H9 (cell line): ENCODE measurements at places on chromosomes 6 and 20. TPM values are rescaled to one million over a fixed set of nuclear protein-coding genes. Genes with fewer than 3 reads are reported as not detected.

DNA sequence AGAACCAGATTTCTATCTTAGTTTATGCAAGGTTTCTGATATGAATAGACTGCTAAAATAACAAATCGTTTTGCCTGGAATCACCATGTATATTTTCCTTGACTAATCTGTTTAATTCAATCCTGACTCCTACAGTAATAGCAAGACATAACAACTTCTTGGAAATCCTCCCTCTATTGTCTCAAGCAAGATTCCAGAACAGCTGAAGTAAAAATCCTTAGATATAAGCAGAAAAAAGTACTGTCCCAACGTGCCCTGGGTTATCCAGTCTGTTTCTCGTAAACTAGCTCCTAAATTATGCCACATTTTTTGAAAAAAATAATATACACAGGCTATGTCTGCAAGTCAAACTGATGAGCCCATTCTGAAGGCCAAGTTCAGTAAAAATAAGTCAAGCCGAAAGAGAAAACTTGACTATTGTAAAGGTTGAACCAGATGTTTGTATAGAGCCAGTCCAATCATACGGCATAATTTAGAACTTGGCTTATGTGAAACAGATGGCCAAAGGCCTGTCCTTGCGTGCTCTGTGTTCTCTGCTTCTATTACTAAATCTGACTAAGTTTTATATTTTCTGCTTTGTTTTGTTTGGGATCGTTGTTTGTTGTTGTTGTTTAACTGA is 341.6 kb upstream of the NRSN1 start:
- no peak for DNase-seq

DNA sequence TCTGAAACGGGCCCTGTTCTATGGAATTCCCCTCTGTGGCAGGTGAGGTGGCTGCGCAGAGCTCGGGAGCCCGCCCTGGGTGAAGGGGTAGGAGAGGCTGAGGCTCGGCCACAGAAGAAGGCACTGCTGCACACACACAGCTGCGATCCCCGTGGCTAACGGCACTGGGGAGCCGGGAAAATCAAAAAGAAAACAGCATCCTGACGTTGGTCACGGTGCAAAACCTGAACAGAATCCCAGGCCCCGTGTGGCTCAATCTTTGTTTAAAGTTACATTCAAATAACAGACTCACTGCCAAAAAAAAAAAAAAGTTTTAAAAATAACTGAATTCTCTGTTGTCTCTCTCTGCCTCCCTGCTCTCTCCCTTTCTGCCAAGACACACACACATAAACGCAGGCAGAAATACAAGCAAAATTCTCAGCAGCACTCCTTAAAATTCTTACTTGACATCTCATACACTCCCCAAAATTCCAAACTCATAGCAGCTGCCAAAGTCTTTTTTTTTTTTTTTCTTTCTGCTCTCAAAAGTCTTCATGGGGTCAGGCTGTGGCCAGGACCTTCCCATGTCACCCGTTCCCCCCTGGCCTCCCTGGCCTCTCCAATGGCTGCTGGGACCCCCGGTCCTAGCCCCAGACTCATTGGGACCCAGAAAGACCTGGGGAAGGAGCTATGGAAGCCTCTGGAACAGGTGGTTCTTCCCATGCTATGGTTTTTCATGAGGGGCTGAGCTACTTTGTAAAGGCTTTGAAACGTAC is 248.8 kb downstream of the TTLL2 start:
- DNase-seq, result no peak

GRCh38 chr6:14549304-14549770 is 431.8 kb downstream of the CD83 start:
- no peak for DNase-seq

- no peak for DNase-seq
Measured at GRCh38 chr6:53802582-53802981, 7.8 kb downstream of the LRRC1 start.

GRCh38 chr6:95576218-95576997 is 927 bp upstream of the MANEA start:
- DNase-seq, result no peak

- DNase-seq, result no peak
Measured at GRCh38 chr6:140817176-140817575, 1315.5 kb upstream of the GJE1 start.

- DNase-seq, result no peak
Measured at GRCh38 chr6:52416629-52417151, 3.5 kb upstream of the EFHC1 start.

GRCh38 chr20:44952731-44953130 is 7.5 kb downstream of the TOMM34 start:
- DNase-seq, result no peak

DNA sequence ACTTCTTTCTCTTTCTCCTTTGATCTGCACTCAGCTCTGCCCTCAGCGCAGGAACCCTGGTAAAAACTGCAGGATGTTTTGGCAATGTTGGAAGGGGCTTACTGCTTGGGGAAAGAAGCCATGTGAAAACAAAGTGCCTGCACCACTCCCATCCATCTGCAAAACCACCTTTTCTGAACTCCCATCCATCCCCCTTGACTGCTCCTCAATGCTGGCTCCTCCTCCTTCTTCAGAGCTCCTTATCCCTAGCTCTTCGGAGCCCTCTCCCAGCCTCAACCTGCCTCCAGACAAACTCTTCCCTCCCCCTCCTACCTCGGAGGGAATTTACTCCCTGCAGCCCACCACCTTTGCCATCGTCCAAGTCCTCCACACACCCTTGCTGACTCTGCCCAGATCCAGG is 4.2 kb upstream of the ZBTB12 start:
- peak; percentile 53 for DNase-seq

DNA sequence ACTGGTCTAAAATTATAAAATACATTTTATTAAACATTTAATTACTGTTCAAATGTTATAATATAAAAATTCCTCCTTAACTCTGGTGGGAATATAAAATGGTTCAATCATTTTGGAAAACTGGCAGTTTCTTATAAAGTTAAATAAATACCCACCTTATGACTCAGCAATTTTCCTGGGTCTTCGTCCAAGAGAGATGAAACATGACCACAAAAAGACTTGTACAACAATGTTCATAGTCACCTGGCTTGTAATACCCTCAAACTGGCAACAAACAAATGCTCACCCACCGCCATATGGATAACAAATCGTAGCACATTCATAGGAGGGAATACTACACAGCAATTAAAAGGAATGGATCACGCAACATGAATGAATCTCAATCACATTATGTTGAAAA is 66.0 kb upstream of the RIN2 start:
- DNase-seq, result no peak

- no peak for DNase-seq
Measured at GRCh38 chr6:122066200-122066599, 333.3 kb upstream of the HSF2 start.

- no peak for DNase-seq
Measured at GRCh38 chr6:30542404-30542725, 13.9 kb downstream of the GNL1 start.

DNA sequence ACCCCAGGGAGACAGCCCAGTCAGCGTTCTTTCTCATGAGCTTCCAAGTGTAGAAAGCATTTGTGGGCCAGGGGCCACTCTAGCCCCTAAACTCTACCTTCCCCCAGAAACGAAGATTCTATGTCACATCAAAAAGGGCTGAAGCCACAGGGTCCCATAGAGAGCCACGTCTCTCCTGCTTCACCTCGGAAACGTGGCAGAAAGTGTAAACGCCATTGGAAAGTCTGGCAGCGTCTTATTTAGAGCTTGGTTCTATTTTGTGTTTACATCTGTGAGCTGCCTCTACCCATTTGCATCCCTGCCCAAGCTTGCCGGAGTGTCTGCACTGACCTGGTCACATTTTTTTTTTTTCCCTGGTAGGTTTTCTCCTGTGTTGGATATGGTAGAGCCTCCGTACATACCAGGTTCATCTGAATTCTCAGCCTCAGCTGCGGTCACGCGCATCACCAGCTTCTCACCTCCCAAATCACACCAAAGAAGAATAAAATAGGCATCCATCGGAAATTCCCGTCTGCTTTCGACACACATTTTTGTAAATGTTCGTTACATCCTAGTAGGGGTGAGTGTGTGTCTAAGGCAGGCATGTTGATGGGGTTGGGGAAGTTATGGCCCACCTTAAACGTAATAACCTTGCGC is 62.6 kb downstream of the NPEPL1 start:
- peak; percentile 10 for DNase-seq

DNA sequence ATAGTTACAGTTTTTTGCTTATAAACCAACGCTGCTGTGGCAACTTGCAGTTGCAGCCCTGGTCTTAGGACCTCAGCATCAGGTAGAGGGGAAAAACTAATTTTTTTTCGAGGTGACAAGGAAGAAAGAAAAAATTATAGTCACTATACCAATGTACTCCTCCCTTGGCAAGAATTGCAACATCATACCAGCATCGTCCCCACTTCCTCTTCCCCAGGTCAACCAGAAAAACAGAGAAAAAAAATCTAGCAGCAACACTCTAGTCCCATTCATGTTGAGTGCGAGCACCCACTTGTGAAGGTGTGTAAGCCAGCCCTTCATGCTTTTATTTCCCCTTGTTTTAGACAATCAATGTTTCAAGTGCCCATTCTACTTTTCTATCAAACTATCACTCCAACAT is 13.1 kb upstream of the DCBLD1 start:
- no peak for DNase-seq

DNA sequence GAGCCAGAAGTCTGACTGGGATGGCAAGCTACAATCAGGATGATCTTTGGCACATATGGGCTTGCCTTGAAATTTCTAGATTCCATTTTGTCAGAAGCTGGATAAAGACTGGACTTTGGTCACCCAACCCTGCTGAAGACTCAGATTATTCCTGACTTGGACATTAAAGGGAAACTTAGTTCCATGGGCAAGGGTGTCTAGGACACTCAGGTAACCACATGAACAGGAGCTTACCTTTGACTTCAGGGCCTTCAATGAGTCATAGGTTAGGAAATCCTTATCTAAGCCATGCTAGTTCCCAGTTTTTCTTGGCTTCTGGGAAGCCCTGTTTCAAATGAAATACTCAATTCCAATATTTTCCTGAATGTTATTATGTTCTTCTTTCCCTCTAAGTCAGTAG is 28.5 kb upstream of the IFNGR1 start:
- no peak for DNase-seq

DNA sequence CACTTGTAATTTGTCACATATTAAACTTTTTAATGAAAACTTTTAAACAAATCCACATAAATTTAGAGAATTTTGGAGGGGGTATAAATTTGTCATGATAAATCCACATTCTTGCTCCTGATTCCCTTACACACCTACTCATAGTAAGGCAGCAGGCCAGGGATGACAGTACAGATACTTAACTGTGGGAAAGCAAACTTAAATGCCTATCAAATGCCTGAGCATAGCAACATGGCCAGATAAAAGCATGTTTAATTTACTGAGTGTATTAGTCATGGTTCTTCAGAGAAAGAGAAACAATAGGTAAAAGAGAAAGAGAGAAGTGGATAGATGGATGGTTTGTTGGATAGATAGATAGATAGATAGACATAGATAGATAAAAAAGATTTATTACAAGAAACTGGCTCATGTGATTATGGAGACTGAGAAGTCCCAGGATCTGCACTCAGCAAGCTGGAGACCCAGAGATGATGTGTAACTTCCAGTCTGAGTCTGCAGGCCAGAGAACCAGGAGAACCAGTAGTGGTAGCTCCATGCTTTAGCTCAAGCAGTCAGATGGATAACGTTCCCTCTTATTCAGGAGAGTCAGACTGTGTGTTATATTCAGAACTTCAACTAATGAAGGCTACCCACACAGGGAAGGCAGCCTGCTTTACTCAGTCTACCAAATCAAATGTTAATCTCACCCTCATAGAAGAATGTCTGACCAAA is 15.9 kb upstream of the ADGRF1 start:
- no peak for DNase-seq

- DNase-seq, result no peak
Measured at GRCh38 chr6:15499125-15499524, 163.7 kb downstream of the DTNBP1 start.

- peak; percentile 65 for DNase-seq
Measured at GRCh38 chr20:36154700-36155628, at the start of gene EPB41L1. TSS of gene EPB41L1 (plus strand) at chr20:36154740. CDS start at chr20:36173778, 19,038 bp downstream.

GRCh38 chr20:36439040-36439730 is 102.1 kb upstream of the MYL9 start:
- peak; percentile 86 for DNase-seq

DNA sequence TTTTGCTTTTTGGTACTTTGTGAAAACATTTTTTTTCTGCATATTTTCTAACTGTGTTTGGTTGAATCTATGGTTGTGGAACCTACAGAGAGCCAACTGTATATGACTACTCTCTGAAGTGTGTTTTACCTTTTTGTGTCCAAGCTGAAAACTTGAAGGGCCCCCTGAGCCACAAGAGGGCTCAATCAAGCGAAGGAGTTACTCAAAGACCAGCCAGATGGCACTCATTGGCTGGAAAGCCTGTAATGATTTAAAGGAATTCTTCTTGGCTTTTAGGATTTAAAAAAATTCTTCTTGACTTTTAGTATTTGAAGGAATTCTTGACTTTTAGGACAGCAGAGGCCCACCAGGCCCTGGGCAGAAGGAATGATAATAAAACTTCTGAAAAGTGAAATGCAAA is 27.0 kb upstream of the ECI2 start:
- no peak for DNase-seq

DNA sequence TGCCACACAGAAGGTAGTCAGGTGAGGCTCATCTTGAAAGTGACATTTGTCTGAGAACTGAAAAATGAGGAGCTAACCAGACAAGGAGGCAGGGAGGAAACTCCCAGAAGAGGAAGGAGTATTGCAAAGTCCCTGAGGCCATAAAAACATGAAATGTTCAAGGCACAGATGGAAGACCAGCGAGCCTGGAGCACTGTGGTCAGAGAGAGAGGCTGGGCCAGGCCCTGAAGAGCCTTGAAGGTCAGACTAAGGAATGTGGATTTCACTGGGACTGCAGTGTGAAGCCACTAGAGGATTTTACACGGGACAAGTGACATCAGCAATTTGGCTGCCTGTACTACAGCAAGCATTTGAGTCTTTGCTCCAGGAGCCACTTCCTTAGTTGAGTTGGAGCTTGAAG is 21.1 kb upstream of the TMEM181 start:
- DNase-seq, result peak; percentile 21

- no peak for DNase-seq
Measured at GRCh38 chr6:47700053-47700452, 1.7 kb downstream of the ADGRF4 start.

- DNase-seq, result peak; percentile 30
Measured at GRCh38 chr6:139981768-139982181, 607.3 kb upstream of the CITED2 start.

DNA sequence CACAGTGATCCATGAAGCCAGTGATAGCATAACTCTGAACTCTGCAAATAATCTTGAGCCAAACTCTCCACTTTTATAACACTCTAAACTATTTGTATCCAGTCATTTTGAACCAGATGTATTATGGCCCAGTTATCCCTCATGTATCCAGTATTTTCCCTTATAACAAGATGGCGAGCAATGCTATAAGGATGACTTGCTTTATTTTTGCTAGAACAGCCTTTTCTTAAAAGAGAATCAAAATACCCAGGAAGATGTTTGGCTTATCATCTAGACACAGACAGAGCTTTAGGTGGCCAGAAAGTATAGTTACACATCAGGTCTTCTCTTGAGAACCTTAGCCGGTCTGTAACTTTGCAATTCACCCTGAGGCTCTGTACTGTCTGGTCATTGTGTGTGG is 81.0 kb downstream of the DOK5 start:
- DNase-seq, result no peak

GSTA3 gene
- not detected in 2 replicates for total RNA-seq

TRIM15 gene
- 0.20 TPM in 1 of 2 replicates, not detected in the other for total RNA-seq

HRH3 gene
- total RNA-seq, result 1.8 and 1.9 TPM in 2 replicates

DNPH1 gene
- 47.0 and 56.2 TPM in 2 replicates for total RNA-seq

E2F1 gene
- total RNA-seq, result 57.9 and 58.7 TPM in 2 replicates

HDGFL1 gene
- not detected in 2 replicates for total RNA-seq

OR2B6 gene
- not detected in 2 replicates for total RNA-seq

ZNF311 gene
- 0.57 and 0.68 TPM in 2 replicates for total RNA-seq

MLN gene
- total RNA-seq, result not detected in 2 replicates

INSM1 gene
- total RNA-seq, result 0.81 and 0.83 TPM in 2 replicates

MAS1 gene
- 0.02 TPM in 2 replicates for total RNA-seq
